ENCODE measurements at places on chromosomes 6 and 20.

GRCh38 chr6:112178846-112179245 lies 75.5 kb downstream of the LAMA4 start:
- DNase-seq, result no peak

GRCh38 chr20:8796088-8796660 lies 272.7 kb upstream of the PLCB4 start:
- no peak for DNase-seq

DNA sequence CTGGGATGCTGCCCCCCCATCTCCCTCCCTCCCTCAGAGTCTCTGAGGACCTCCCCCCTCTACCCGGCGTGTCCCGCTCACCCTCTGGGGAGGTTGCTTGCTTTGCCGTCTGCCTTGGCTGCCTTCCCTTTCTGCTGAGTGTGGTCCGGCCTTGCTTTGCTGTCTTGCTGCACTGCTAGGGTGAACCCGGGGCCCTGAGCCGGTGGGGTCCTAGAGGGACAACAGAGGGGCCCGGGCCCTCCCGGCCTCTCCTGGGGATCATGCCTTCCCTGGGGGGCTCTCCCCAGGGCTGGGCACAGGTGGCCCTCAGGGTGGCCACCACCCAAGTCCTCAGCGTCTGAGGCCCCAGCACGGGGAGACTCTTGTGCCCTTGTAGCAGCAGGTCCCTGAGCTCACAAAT lies 19.3 kb downstream of the SLCO4A1 start:
- DNase-seq, result no peak

DNA sequence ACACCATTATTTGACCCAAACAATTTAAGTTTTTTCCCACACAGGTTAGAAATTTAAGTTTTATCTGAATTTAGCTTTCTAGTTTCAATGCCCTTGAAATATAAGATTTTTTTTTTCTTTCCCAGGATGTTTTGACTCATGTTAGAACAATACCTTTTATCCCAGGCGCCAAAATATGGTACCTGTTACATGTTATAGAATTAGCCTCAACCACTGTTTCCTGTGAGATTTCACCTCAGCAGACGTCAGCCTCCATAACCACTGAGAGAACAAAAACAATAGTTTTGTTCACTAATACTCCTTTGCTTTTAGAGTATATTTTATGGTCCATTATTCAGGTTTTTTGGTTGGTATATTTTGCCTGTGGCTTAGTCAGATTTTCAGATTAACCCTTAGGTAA lies 302.9 kb downstream of the CDKAL1 start:
- DNase-seq, result no peak

- DNase-seq, result no peak
Observed at GRCh38 chr20:34075647-34076046, 36.4 kb downstream of the EIF2S2 start.

GRCh38 chr6:138428944-138429598 lies 25.0 kb downstream of the HEBP2 start:
- DNase-seq, result no peak

DNA sequence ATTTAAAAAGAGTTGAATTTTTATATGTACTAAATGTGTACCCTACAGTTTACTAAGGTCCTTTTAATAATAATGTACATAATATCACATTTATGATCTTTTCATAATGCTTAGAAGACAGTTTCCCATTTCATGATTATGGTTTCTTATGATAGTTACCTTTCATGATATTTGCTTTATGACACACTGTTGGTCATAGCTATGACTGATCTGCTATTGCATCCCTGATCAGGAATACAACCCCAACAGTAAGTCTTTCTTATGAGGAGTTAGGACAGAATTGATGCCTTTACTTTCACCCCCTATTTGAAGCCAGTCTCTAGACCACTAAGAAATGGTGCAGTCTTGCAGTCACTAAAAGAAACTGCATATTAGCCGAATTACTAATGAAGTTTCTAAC lies 31.0 kb downstream of the LCA5 start:
- no peak for DNase-seq

GRCh38 chr20:15977026-15977425 lies 596.2 kb downstream of the KIF16B start:
- no peak for DNase-seq

DNA sequence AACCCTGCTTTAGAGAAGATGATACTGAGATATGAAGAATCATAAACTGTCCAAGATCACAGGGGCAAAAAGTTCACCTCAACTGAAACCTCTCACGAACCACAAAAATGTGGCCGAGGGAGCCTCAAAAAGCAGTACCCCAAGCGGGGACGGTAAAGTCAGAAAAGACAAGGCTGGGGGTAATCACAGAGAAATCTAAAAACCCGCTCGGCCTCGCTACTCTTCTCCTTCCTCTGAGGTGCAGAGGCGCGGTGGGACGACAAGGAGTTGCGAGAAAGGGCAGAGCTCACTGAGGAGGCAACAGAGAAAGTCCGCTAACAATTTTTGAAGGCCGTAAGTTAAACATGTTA lies 356 bp upstream of the IRAK1BP1 start:
- no peak for DNase-seq

- DNase-seq, result no peak
Observed at GRCh38 chr6:27582928-27583725, 110.2 kb upstream of the ZNF184 start.

- DNase-seq, result no peak
Observed at GRCh38 chr6:101765281-101765680, 371.8 kb downstream of the GRIK2 start.

GRCh38 chr20:46592580-46593362 lies 42.3 kb upstream of the OCSTAMP start:
- DNase-seq, result no peak

Measured in T-helper 2 cell (primary cell).